ENCODE measurements at places on chromosomes 7 and 10. TPM values are rescaled to one million over a fixed set of nuclear protein-coding genes. Genes with fewer than 3 reads are reported as not detected.

DNA sequence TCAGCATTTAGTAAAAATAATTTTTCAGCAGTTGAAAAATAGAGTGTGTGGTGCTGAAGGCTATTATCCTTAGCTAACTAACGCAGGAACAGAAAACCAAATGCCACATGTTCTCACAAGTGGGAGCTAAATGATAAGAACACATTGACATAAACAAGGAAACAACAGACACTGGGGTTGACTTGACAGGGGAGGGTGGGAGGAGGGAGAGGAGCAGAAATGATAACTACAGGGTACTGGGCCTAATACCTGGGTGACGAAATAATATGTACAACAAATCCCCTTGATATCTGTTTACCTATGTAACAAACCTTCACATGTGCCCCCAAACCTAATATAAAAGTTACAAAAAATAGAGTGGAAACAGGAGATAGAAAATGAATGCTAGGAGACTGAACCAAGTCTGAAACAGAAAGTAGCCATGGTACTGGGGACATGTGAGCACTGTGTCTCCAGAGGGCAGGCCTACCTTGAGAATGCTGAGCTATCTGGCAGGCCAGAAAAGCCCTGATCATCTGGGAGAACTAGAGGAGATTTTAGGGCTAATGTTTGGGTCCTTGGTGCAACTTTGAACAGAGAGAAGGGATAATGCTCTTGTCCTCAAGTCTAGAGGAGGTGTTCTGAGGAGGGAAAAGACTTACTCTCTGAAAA lies 4.7 kb upstream of the EFCAB10 start:
- no peak for DNase-seq

- no peak for DNase-seq
These were observed 608.2 kb downstream of the PARD3 start for GRCh38 chr10:34206935-34207268.

The CNPY1 gene
- not detected for total RNA-seq

The CHAT gene
- not detected for total RNA-seq

DNA sequence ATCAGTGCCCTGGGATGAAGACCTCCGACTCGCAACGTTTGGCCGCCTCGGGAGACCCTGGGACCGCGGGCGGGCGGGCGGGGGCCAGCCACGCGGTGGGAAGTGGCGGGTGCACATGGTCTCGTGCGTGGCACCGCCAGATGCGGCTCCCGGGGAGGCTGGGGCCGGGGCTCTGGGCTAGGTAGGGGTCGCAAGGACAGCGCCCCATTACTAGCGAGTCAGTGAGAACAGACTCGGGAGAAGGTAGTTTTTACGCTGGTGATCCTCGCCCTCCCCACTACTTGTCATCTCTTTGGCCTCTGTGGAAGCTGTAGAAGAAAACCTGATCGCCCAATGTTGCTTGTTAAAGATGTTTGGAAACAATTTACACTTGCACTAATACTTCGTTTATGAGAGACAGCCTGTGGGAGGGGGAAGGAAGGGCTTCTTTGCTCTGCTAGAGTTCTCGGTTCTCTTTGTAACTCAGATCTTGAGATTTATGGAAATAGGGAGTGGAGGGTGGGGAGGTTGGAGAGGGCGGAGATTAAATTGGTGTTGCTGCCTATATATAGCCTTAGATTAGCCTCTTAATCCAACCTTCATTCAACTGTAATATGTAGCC lies 591 bp downstream of the BZW2 start:
- peak; percentile 19 for DNase-seq

The OPN1SW gene
- not detected for total RNA-seq

DNA sequence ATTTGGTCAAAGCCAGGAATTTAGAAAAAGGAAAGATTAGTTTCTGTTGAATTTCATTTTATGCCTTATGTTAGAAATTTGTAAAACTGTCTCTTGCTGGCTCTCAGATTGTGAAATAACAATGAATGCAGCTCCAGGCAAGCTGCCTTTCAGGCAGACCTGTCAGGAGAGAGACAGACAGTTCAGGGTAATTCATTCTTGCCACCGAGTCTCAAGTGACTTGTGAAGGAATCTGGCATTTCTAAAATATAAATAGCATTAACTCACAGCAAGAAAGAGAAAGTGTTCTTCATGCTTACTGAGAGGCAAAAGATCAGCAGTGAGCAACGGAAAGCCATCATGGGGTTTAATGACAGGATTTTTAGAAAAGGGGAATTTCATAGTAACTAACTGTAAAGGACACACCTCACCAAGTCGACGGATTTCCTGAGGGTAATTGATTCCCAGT lies 442.3 kb upstream of the AKR1E2 start:
- DNase-seq, result no peak

The MINDY4 gene
- total RNA-seq, result 1.7 TPM

- no peak for DNase-seq
These were observed 134.2 kb downstream of the PTPN20 start for GRCh38 chr10:47045331-47045861.

The TACC2 gene
- not detected for total RNA-seq

- peak; percentile 14 for DNase-seq
These were observed 279.8 kb downstream of the CAMK1D start for GRCh38 chr10:12628964-12629766.

GRCh38 chr7:38673795-38674194 lies 42.6 kb upstream of the AMPH start:
- DNase-seq, result no peak

The HSPA12A gene
- total RNA-seq, result not detected

The RAB18 gene
- 47.2 TPM for total RNA-seq

The SPDYE18 gene
- not detected for total RNA-seq

DNA sequence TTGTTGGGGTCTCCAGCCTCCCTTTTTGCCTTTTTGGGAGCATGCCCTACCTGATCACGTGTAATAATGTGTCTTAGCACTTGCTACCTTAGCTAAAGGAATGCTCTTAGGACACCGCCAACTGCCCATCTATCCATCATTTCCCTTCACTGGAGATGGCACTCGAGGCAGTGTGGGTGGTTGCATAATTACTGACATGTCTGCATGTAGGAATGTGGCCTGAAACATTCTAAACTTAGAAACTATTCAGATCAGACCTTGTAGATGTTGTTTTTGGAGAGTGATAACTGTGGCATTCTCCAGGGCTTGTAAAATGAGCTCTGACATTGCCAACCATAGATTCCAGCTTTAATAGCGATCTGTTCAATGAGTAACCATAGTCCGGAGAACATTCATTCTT lies 365.8 kb downstream of the BBS9 start:
- DNase-seq, result no peak

GRCh38 chr7:129906700-129907099 lies 46.1 kb downstream of the UBE2H start:
- no peak for DNase-seq

DNA sequence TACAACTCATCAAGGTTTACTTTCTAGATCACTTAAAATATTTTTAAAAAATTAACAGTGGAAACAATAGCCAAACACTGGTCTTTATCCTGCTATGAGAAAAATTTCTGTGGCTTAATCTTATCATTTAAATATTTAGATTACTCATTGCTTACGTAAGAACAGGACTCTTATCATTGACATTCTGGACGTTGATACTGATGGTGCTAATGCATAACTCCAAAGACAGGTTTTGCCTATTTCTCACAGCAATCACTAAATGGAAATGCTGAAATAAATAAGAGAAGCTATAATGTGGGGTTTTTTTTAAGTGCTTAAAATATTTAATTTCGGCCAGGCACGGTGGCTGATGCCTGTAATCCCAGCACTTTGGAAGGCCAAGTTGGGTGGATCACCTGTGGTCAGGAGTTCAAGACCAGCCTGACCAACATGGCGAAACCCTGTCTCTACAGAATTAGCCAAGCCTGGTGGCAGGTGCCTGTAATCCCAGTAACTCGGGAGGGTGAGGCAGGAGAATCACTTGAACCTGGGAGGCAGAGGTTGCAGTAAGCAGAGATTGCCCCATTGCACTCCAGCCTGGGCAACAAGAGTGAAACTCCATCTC lies 195.0 kb downstream of the HGF start:
- no peak for DNase-seq

DNA sequence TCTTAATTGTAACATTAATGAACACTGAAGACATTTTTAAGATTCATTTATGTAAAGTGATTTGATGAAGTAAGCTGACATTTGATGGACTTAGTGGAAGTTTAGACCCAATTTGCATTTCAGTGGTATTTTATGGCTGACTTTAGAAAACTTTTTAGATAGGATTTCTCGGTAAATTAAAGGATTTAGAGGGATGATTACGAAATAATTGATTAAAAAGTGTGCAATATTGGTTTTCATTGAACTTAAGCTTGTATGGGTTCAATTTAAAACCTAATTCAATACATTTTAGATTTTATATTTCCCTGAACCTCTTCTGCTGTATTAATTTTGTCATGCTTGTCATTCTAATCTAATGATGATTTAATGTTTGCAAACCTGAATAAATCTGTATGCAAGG lies 135.1 kb downstream of the SDK1 start:
- no peak for DNase-seq

GRCh38 chr7:32020551-32021159 lies 49.6 kb downstream of the PDE1C start:
- no peak for DNase-seq

DNA sequence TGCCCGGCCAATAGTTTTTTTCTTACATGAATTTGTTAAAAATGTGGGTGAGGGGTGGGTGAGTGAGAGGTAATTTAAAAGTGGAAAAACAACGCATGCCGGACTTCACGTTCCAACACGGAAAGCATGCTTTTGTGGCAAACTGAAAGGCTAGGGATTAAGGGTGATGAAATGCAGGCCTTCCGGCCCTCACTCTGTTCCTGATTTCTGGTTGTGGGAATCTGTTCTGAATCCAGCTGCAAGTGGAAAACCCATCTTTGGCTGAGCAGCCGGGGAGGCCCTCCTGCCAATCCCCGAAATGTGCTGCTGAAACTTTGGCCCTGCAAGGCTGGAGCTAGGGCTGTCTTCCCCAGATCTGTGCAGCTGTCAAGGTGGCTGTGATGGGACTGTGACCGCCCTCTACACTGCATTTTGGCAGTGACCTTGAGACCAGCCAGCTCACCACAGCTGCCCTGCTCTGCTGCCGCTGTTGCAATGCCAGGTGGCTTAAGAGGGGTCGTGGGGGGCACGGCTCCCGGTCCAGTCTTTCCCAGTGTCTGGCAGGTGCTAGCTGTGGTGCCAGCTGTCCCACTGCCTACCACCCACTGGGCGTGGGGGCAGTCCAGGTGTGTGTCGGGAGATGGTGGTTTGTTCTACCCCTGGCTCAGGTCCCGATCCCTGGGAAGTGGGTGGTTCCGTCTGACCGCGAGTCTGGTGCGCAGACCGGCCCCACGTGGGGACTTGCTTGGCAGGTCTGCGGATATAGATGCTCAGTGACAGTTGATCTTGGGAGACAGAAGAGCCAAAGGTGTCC lies 39.0 kb downstream of the TET1 start:
- DNase-seq, result no peak

GRCh38 chr7:158761945-158762344 lies 57.3 kb upstream of the NCAPG2 start:
- DNase-seq, result no peak
